Ecto neural progenitor cell (in vitro differentiated cells): ENCODE measurements at places on chromosomes 5 and 9.

GRCh38 chr5:172413601-172414171, 40.6 kb downstream of the SH3PXD2B start:
- DNase-seq = no peak

- no peak for DNase-seq
Observed at GRCh38 chr5:133696782-133697507, 84.6 kb upstream of the FSTL4 start.

DNA sequence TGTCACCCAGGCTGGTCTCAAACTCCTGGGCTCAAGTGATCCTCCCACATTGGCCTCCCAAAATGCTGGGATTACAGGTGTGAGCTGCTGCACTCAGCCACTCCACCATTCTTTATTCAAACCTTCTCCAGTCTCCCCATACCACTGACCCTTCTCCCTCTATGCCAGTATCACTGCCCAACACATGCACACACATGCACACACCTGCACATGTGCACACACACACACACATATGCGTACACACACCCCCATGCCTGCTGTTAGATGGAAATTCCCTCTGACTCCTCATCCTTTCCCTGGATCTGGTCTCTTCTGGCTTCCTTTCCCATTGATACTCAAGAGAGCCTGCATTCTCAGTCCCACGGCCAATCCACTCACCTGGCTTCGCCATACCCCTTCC, 170.0 kb downstream of the CRB2 start:
- DNase-seq = no peak

GRCh38 chr9:38371495-38371894, 21.0 kb upstream of the ALDH1B1 start:
- DNase-seq = no peak

DNA sequence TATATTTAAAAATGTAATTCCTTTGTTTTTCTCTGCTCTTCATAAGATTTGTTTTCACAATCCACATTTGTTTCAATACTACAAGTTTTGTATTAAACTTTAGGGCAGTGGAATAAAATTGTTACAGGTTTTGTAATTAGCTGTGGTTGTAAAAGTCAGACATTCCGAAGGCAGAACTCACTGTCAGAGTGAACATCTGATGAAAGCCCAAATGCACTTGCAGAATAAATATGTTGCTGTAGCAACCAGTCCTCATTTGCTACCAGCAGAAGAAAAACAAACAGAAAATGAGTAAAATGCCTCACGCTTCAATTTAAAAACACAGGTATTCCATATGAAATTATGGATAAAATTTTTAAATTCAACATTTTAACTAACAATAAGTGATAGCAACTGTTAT, 740.1 kb upstream of the FAM174A start:
- no peak for DNase-seq

DNA sequence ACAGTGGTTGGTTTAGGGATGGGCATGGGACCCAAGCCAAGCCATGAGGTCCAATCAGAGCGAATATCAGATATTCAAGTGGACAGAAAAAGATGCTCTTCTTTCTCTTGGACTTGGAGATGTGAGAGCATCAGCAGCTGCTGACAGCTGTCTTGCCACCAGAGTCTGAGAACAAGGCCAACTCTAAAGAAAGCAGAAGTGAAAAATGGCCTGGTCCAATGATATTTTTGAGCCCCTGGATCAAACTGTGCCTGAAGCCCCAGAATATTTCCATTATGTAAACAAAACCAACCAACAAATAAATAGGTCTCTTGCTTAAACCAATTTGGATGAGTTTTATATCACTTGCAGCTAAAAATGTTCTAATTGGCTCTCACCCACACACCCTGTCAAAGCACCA, 30.7 kb upstream of the JADE2 start:
- no peak for DNase-seq

GRCh38 chr9:133741716-133742115, 3.6 kb upstream of the SARDH start:
- no peak for DNase-seq

GRCh38 chr9:108534741-108535140, 321.0 kb downstream of the ACTL7B start:
- no peak for DNase-seq

- DNase-seq = peak; percentile 47
Observed at GRCh38 chr9:99000476-99001395, 57.0 kb downstream of the COL15A1 start.

GRCh38 chr5:177447611-177448243, 1.1 kb downstream of the PRR7 start:
- peak; percentile 78 for DNase-seq

- DNase-seq = no peak
Observed at GRCh38 chr5:171149333-171149732, 159.7 kb upstream of the TLX3 start.

DNA sequence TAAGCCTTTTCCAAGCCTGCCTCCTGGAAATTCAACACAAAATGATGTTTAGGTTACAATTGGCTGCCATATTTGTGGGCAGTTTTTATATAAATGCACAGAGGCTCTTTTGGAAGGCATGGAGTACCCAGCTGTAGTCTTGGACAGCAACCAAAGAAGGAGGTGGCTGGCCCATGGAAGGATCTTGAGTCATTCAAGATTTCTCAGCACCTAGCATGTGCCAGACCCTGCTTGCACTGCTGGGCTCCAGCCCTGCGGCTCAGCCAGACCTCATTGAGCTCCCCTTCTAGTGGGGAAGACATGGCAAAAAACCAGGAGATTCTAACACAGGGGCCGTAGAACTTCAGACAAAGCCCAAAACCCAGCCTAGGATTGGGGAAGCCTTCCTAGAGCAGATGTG, 22.1 kb downstream of the JADE2 start:
- DNase-seq = no peak

DNA sequence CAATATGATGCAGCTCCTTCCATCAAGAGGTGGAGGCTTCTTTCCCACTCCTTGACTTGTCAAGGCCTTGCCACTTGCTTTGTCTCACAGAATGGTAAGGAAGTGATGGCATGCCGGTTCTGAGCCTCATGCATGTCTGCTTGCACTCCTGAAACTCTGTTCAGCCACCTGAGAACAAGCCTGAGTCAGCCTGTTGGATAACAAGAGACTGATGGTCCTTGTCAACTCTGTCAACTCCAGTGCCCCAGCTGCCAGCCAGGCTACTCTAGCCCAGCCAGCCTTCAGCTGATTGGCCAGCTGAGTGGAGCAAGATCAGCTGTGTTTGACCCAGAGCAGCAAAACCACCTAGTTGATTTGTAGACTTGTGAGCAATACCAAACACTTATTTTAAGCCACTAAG, 4.4 kb upstream of the TENT4A start:
- no peak for DNase-seq

DNA sequence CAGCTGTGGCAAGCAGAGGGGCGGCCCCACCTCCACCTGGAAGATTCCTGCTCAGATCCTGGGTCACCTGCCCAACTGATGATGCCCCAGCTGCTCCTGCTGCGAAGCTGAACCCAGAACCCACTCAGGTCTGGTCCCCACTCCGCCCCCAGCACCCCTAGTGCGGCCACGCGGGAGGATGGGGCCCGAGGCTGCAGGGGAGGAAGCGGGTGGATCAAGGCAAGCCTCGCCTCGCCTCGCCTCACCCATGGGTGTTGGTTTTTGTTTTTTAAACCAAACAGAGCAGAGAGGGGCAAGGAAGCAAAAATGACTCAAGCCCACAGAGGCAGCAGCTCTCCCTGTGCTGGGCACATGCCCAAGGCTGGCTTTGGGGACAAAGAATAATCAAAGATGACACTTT, 23.2 kb downstream of the ABO start:
- no peak for DNase-seq

GRCh38 chr9:92763721-92764380, 782 bp downstream of the BICD2 start:
- peak; percentile 75 for DNase-seq

DNA sequence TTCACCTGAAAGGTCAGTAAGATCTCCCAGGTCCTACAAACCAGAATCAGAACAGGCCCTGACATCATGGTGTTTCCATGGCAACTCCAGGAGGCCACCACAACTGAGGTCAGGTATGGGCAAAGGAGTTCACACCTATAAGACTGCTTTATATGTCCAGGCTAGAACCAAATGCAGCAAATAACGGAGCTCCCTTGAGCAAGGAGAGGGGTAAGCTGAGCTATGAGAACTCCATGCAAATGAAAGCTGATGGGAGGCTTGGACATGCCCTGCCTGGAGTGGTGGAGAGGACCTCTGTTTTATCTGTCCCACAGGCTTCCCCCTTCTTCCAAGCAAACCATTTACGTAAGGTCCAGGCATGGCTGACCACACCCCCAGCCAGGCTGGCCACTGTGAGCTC, 207.7 kb downstream of the SPOCK1 start:
- no peak for DNase-seq

DNA sequence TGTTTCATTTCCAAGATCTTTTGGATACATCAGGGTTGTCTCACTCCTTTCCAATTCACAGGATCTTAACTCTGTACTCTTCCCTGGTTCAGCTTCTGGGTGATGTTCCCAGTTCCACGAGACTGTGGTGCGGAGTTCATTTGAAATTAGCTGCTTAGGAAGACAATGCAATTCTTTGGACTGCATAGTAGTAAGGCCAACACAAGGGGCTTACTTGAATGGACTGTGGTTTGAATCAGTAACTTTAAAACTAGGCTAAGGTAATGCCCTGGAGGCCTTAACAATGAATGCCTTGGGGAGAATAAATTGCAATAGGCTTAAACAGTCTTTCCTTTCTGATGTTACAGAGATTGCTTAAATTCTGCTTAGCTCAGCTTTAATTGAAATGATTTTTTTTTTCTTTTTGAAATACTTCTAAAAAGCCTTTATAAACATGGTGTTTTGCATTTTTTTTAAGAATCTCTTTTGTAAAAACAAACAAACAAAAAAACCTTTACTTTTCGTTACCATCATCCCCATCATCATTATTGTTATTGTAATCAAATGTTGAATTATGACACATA, 133.8 kb upstream of the MEF2C start:
- DNase-seq = no peak

- no peak for DNase-seq
Observed at GRCh38 chr5:151064916-151065499, 15.8 kb downstream of the TNIP1 start.

- no peak for DNase-seq
Observed at GRCh38 chr9:78552802-78553201, 255.9 kb downstream of the PSAT1 start.

GRCh38 chr5:59600998-59601397, 292.5 kb downstream of the PDE4D start:
- DNase-seq = no peak
